ENCODE measurements at places on chromosomes 11 and 22. TPM values are rescaled to one million over a fixed set of nuclear protein-coding genes. Genes with fewer than 3 reads are reported as not detected.

Gene DBX1
- not detected for polyA plus RNA-seq

DNA sequence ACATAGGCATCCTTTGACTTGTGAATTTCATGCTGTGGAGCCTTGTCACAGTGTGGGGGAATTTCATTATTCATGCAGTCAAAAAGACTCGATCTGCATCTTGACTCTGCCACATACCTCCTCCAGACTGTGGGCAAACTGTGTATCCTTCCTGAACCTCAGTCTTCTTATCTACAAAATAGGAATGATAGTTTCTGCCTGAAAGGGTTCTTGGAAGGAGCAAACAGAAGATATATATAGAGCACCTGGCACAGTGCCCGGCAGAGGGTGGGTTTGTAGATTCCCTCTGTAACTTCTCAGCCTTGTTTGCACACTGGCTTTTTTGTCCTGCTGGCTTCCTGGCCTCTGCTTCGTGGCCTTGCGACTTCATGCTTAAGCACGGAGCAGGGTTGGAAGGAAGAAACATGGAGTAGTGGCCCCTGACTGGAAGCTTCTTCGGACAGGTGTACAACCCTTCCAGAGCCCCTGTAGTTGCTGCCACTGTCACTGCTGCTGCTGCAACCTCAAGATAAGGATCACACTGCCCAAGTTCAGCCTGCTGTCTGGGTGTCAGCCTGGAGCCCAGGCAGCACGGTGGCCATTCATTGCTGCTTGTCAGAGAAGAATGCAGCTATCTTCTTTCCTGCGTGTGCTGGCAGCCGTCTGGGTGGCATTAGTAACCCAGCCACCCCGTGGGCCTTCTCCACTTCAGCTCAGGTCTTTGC lies 106.4 kb downstream of the MICAL2 start:
- no peak for DNase-seq

DNA sequence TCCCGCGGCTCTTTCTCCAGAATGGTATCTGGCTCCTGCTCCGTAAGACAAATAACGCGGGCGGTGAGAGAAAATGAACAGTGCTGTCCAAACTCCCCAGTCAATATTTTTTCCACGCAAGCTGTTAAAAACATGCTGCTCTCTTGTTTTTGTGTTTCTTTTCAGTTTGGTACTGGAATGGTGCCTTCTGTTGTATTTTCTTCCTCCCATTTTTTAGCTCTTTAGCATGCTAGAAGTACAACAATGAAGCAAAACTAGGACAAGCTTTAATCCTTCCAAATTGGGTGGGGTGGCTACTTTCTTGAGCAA lies 599 bp upstream of the PPP2R1B start:
- DNase-seq = no peak

Gene UBQLN3
- not detected for polyA plus RNA-seq

Gene DLG2
- 13.3 TPM for polyA plus RNA-seq

Gene KCTD14
- 16.8 TPM for polyA plus RNA-seq

DNA sequence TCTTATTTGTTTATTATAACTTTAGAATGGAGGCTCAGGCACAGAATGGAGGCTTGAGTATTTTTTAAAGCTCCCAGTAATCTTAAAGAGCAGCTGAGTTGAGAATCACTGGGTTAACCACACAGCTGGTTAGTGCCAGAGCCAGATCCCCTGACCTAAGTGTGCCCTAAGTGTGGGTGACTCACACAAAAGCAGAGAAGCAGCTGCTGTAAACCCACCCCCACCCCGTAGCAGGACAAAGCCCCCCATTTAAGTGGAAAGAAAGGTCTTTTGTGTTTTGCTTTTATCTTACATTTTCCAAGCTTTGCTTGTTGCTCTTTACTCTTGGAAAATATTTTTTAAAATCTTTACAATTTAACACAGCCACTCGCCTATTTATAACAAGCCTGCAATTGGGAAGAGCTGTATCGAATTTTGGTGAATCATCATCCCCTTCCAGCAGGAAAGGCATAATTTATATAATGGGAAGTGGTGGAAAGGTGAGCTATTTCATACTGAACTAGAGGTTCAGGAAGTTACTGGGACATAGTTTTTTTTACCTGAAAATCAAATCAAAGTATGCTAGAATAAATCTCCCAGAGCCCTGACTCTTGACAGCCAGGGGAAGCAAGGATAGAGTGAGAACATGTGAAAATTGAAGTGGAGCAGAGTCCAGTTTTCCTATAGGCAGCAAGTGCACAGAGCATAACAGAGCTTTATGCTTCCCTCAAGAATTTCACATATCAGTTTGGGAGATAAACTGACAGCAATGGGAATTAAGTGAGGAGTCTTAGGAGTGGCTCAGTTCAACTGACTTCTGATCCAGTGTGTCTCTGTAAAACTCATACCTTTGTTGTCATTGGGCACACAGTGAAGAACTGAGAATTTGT lies 405.7 kb downstream of the AASDHPPT start:
- DNase-seq = no peak

- no peak for DNase-seq
Measured at GRCh38 chr11:6505577-6506240, 8.6 kb downstream of the DNHD1 start.

Gene HYLS1
- 13.4 TPM for polyA plus RNA-seq

DNA sequence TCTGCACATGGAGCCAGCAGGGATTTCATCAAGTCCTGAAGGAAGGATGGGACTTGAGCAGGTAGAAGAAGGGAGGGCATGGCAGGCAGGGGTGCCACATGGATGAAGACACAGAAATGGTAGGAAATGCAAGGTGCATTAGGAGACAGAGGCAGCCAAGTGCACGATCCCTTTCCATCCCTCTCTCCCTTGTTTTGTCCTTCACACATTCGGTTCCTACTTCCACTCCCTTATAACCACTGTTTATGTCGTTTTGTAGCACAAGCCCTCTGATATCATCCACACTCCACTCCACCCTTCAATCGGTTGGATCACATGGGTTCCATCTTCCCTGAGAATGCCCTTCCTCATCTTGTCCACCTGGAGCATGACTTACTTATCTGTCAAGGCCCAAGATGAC lies 35.2 kb downstream of the IFT27 start:
- DNase-seq = no peak

Gene ARRB1
- polyA plus RNA-seq = 24.4 TPM

DNA sequence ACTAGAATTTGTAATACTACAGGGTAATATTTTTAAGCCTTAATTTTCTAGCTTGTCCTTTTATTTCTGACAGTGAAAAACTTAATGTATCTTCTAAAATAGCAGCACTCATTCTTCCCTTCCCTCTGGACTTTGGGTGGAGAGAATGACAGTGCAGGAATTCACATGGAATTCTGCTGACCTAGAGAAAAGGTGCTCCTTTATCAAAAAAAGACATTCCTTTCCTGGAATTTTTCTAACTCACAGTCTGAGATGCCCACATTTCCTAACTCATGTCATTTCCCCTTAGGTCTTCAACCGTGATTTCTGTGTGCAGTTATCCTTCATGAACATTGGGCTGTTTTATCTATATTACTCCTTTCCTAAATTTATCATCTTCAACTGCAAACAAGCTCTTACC lies 137.8 kb upstream of the PDGFD start:
- no peak for DNase-seq

GRCh38 chr11:100629671-100630070 lies 57.4 kb upstream of the ARHGAP42 start:
- no peak for DNase-seq

- DNase-seq = no peak
Measured at GRCh38 chr22:42893371-42894150, 36.5 kb upstream of the ARFGAP3 start.

- no peak for DNase-seq
Measured at GRCh38 chr11:128848815-128849455, 18.2 kb downstream of the KCNJ1 start.

- no peak for DNase-seq
Measured at GRCh38 chr11:69657911-69658625, 17.1 kb downstream of the LTO1 start.

Gene VSIG10L2
- not detected for polyA plus RNA-seq

Gene ACRV1
- polyA plus RNA-seq = 0.58 TPM

Gene LUZP2
- polyA plus RNA-seq = 1.4 TPM

Gene ISX
- polyA plus RNA-seq = 0.33 TPM

DNA sequence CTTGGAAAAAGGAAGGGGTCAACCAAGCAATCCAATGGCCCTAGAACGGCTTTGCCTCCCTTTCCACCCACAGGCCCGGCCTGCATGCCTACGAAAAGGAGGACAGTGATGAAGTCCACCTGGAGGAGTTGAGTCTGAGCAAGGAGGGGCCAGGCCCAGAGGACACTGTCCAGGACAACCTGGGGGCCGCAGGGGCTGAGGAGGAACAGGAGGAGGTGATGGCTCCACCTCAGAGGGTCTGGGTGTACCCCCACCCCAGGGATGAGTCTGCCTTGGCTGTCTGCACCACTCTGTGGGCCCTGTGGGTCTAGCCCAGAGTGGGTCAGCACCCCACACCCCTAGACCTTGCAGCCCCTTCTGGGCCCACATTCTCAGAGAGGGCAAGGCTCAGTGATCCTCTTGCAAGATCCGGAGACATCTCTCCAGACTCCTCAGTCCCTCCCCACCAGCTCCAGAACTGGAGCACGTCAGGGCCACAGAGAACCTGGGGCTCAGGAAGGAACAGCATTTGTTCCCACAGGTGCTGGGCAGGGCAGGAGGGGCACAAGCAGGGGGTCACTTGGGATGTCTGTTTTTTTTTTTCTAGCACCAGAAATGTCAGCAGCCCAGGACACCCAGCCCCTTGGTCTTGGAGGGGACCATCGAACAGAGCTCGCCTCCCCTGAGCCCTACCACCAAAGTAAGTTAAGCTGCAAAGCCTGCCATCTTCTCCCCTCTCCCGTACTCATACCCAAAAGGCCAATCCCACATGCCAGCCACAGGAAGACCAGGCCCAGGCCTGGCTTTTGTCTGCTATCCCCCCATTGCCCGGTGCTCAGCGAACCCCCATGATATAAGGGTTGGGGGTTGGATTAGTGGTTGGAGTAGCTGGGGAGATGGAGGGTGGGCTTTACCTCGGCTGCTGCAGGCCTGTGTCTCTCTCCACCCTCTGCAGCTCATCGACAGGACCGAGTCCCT lies 8.1 kb downstream of the PRR33 start:
- no peak for DNase-seq

GRCh38 chr22:48494256-48494967 lies 1333.3 kb downstream of the BRD1 start:
- no peak for DNase-seq
